COLO829 (cell line): ENCODE measurements at places on chromosomes 11 and 22.

DNA sequence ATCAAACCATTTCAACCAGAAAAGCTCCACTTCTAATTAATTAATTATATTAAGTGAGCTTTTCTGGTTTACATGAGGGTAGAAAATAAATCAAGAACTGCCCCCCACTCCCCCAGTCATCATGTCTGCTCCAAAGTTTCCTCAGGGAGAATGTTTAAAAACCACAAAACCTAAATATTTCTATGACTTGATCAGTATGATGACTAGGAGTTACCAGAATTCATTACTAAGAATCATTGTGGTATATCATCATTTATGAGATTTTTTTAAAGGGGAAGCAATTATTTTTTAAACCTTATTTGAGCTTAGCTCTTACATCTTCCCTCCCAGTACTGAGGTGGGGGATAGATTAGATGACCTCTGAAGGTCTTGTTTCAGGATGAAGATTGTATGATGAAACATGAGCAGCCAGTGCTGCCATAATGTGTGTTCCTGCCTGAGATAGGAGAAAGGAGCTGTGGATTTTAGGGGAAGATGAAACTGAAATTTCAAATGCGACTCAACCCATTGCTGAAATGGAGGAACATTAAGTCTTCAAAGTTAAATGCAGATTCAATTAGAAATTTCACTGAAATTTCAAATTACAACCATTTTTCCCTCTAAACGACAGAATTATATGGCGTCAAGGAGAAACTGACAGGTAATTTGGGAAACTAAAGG is 401.3 kb upstream of the CADM1 start:
- DNase-seq = no peak

GRCh38 chr11:77471558-77472193 is 2.2 kb downstream of the PAK1 start:
- DNase-seq = no peak

- DNase-seq = no peak
Measured at GRCh38 chr11:116948391-116948790, 111.0 kb upstream of the APOA1 start.

- DNase-seq = no peak
Measured at GRCh38 chr11:82750643-82751139, 17.0 kb upstream of the FAM181B start.

DNA sequence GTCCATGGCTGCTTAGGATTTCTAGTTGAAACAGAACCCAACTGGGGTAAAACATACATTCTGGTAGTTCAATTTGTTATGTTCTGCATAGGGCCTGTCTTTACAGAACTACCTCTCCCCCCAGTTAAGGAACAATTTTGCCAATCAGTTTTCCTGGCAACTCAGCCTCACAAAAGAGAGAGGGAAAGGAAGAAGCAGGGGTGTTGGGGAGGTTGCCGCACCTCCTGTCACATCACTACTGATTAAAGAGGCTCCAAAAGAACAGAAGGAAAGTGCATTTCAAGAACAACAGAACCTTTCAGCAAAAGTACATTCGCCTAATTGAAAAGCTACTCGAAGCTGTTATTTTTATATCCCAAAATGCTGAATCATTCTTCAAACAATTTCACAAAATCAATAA is 217.6 kb downstream of the CADM1 start:
- DNase-seq = no peak

DNA sequence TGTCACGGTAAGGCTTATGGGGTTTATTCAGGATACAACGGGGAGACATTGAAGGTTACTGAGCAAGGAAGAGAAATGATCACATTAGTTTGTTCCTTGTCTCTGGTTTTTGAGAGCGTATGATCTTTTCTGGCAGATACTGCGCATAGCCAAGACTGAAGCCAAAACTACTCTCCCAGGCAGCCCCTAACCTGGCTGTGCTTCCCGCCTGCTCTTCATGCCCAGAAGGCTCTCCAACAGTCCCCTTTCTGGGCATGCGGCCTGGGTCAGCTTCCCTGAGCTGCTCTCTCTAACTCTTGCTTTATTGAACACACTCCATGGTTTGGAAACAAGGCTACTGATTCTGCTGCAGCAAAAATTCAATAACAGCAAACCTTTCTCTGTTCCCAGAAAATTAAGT is 306.6 kb downstream of the BUD13 start:
- DNase-seq = no peak
